Hematopoietic multipotent progenitor cell treated with erythropoietin and hydrocortisone succinate and interleukin-3 and kit ligand, for 6 days (in vitro differentiated cells): ENCODE measurements at places on chromosomes 2 and 18.

GRCh38 chr2:4673025-4673489, 969.7 kb downstream of the DCDC2C start:
- no peak for DNase-seq

- no peak for DNase-seq
Measured at GRCh38 chr2:12587729-12588522, 128.8 kb upstream of the TRIB2 start.

- peak; percentile 75 for DNase-seq
Measured at GRCh38 chr2:224646242-224646846, 61.2 kb upstream of the CUL3 start.

DNA sequence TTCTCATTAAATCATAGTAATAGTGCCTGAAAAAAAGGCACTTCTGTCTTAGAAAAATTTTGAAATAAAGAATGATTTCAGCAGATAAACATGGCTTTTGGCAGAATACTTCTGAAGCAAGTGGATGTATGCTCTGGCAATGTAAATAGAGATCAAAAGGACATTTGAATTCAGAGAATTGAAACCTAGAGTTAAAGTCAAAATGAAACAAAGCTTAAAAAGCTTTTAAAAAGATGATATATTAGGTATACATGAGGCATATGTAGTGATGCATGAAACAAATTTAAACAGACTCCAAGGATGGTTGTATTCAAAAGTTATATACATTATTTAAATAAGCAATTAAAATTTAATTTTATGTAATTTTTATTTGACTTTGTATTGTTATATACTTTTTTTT, 1344.5 kb upstream of the TMEFF2 start:
- DNase-seq = no peak

DNA sequence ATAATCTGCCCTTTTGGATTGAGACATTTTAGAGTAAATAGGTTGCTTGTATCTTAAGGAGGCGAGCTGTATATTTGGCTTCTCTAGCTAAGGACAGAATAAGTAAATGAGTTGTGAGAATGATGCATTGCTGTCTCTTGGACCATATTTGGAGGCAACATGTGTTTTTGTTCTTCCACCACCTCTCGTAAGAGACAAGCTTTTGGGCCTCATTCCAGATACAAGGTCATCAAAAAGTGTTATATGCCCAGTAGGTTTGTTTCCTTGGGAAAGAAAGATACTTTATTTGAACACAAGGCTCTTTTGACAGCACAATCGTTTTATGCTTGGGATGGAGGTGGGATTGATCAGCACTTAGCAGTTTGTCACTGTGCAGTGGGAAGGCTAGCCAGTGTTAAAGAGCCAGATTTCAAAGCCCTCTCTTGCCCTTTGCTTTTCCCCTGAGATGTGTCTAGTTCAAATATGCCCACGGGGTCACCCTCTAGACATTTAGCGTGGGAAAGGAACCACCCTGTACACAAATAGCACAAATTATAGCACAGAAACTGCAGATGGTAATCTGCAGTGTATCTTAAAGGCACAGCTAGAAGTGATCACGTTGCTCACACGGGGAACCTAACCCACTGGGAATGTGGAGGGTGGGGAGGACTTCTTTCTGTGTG, 131.3 kb downstream of the MAP4K4 start:
- DNase-seq = no peak

DNA sequence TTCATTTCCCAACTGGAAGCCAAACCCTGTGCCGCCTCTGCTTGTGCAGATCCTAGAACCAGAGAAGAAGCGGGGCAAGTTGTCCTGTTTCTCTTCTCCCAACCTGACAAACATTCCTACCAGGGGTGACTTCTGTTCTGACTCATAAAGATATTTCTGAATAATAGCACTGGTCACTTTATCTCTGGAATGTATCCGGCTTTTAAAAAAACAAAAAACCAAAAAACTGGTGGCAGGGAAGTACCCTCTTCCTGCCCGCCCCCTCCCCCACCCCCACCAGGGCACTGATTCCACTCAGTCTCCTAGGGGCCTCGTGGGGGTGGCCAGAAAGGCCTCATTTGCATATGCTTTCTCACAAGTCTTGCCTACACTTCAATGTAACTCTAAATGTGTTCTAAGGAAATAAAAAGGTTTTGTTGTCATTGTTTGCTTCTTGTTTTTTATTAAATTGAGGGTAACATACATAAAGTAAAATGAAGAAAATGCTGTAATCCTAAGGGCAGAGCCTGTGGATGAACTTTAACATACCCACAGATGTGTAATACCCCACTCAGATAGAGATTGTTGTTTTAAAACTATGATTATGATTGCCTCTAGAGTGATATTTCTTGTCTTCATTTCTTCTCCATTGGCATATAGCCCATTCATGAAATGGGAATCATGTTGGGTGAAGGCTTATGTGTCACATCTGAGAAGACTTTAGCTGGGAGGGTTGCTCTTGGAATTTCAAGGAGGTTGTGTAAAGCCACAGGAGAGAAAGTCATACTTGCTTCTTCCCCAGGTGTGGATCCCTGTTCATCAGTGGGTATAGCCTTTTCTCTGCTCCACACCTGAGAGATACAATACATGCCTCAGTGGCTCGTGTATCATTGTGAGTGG, 5.3 kb upstream of the FOSL2 start:
- DNase-seq = no peak

DNA sequence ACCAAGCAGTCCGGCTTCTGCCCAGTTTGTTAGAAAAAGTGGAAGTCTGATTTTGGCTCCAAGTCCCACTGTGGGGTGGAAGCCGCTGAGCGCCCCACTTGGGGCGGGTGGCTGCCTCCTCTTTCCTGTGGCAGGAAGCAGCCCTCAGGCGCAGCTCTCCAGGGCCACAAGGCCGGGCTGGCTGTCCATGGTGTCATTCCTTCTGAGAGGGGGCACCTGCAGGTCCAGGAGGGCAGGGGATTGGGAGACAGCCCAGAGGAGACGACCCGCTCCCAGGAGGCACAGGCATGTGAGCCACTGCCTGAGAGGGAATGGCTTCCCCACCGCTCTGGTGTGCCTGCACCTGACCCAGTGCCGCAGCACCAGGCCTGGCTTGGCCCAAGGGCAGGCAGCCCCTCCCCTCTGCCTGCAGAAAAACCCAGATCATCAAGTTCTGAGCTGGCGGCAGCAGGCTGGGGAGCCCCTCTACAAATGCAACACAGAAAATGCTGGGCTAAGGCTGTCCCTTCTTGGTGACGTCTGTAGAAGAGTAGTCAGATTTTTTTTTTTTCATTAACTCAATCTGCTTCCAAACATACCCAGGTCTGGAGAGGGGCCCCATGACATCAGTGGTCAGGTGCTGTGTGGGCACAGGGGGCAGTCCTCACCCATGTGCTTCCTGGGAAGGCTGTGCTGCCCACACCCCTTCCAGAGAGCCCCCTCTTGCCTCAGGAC, 38.4 kb downstream of the HS6ST1 start:
- DNase-seq = peak; percentile 44

DNA sequence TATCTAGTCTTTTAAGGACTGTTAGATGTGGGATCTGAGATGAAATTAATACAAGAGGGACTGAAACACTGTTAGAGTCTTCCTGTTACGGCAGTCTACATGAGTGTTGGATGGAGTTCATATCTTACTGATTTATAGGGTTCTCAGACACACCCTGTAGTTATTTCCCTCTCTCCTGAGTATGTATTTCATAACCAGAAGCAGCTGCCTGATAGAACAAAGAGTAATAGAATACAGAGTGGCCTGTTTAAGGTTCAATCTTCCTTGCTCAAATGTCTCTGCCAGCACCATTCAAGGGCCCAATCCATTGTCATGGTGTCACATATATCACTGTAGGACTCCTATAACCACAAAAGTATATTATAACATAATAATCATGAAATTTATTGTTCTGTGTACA, 1229.1 kb upstream of the ACVR2A start:
- no peak for DNase-seq

DNA sequence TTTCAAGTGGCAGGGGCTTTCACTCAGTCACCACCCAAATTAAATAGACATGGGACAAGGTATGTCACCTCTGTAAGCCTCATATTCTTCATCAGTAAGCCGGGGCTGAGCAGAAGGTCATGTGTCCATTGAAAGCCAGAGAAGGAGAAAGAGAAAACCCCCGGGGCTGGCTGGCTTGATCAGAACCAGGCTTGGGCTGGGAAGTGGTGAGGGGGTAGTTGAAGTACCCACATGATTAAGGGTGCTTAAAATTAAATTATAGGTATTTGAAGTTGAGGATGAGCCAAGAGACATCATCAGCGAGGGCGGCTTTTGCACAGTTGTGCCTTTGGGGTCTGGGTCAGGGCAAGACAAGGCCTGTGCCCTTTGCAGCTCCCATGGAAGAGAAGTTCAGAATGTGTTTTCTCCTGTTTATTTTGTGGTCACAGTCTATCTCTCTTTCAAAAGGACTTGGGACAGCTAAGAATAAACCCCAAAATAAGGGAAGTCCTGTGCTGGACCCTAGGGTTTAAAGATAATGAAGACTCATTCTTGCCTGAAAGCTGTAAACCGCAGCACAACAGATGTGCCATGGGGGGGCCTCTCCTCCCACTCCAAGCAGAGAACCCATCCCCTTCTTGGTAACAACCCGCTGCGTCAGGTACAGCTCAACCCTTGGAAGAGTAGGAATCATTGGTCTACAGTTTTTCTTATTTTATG, 10.7 kb downstream of the DBI start:
- DNase-seq = peak; percentile 52

DNA sequence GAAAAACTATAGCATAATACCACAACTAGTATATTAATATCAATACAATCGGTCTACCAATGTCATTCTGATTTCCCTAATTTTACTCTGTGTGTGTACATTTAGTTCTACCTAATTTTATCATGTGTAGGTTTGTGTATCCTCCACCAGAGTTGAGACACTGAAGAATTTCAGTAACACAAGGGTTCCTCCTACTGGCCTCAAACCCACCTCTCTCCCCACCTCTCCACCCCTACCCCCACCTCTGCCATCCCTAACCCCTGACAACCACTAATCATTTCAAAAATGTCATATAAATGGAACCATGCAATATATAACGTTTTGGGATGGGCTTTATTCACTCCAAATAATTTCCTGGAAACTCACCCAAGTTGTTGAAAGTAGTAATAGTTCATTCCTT, 117.9 kb downstream of the LYPD6 start:
- no peak for DNase-seq

DNA sequence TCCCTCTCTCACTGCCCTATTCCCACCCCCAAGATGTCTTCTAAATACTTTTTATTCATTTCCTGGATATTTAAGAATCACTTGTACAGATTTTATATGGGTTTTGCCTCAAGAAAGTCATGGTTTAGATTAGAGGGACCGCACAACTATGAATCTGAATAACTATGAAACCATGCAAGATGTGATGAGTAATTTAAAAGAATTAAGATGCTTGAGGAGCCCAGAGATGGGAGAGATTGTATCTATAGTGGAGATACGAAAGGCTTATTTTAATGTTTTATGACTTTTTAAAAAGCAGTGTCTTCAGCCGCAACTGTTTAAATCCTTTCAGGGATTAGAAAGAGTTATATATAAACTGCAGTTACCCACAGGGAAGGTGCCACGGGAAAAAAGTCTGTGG, 324.1 kb downstream of the LPIN1 start:
- DNase-seq = no peak

GRCh38 chr2:100767224-100767653, 52.7 kb upstream of the NPAS2 start:
- no peak for DNase-seq

DNA sequence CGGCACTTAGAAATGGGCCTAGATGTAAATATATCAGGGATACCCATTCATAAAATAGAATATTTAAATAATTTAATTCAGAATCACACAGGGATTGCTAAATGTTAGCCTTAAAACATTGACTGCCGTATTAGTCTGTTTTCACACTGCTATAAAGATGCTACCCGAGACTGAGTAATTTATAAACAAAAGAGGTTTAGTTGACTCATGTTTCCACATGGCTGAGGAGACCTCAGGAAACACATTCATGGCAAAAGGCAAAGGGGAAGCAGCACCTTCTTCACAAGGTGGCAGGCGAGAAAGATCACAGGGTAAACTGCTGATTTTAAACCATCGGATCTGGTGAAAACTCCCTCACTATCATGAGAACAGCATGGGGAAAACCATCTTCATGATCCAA, 223.6 kb upstream of the GULP1 start:
- no peak for DNase-seq

- no peak for DNase-seq
Measured at GRCh38 chr2:104904889-104905288, 51.0 kb downstream of the POU3F3 start.

DNA sequence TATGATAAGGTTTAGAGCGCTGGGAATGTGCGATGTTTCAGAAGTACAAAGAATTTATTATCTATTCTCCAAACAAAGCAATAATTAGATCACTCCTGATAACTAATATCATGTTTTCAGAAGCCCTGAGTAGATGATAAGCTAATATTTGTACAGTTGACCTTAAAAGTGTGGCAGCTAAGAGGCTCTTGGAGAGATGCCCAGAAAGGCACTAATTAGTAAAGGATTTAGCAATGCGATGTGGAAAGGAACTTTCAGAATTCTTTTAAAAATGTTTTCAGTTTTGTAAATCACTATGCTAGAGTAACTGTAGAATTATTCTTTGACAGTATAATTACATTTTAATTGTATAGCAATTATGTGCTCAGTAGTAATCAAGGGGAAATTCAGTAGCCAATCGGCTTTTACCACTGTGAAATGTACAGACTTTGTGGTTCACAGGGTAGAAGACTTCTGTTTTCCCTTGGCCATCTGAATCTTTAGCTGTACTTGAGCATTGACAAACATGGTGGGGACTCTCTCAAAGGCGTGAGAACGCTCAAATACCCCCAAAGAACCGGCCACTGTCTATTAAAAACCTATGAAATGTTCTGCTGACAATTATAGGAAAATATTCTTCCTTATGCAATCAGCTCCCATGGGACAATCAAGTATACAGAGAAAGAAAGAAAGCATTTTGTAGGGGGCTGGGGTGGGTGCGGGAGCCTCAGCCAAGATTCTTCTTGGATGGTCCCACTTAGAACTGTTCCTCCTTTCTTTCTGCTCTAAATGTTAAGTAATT, 262.8 kb upstream of the AGAP1 start:
- no peak for DNase-seq

GRCh38 chr2:190864375-190864774, 16.2 kb upstream of the GLS start:
- DNase-seq = no peak

DNA sequence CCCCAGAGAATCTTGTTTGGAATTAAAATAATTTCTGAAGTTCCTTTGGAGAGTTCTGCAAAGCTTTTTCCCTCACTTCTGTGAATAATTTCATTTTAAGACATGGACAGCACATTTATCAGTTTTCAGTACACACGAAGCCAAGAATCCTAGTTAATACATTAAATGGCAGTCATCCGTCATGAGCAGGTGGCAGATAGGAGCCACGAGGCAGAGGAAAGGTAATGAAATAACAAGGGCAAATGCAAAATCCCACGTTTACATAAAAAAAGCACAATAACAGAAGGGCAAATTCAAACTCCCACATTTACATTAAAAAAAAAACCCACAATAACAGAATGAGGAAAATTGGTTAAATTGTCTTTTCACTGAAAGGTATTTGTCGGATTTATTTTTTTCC, 25.9 kb upstream of the SNTG2 start:
- no peak for DNase-seq

- DNase-seq = no peak
Measured at GRCh38 chr2:218360453-218360852, 3.8 kb downstream of the CATIP start.

- DNase-seq = no peak
Measured at GRCh38 chr18:24797981-24798380, 337.5 kb downstream of the HRH4 start.

GRCh38 chr2:34875091-34875745, 1276.1 kb upstream of the FAM98A start:
- DNase-seq = no peak
